ENCODE measurements at places on chromosomes 7 and 10. TPM values are rescaled to one million over a fixed set of nuclear protein-coding genes. Genes with fewer than 3 reads are reported as not detected.

DNA sequence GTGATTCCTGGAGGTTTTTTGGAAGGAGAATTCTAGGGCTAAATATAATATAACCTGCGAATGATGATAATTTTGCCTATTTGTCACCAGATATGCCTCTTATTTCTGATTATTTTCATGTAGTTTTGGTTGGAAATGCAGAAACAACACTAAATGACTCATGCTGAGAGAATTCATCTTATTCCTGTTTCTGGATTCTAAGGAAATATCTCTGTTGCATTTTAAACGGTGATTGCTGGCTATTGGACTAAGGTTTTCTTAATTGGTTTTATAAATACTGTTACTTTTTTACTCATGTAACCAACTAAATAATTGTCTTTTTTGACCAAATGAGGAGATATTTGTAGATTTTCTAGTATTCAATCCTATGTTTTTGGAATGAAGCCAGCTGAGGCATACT, 204.9 kb upstream of the NPSR1 start:
- peak; percentile 63 for DNase-seq
- H3K4me1 ChIP-seq: peaks cover 25% of the 10 kb centered on the region
- no peaks in the 10 kb centered on the region for H3K27me3 ChIP-seq
- no peak overlapping the region for H3K27ac ChIP-seq
- H3K4me3 ChIP-seq: no peak overlapping the region

DNA sequence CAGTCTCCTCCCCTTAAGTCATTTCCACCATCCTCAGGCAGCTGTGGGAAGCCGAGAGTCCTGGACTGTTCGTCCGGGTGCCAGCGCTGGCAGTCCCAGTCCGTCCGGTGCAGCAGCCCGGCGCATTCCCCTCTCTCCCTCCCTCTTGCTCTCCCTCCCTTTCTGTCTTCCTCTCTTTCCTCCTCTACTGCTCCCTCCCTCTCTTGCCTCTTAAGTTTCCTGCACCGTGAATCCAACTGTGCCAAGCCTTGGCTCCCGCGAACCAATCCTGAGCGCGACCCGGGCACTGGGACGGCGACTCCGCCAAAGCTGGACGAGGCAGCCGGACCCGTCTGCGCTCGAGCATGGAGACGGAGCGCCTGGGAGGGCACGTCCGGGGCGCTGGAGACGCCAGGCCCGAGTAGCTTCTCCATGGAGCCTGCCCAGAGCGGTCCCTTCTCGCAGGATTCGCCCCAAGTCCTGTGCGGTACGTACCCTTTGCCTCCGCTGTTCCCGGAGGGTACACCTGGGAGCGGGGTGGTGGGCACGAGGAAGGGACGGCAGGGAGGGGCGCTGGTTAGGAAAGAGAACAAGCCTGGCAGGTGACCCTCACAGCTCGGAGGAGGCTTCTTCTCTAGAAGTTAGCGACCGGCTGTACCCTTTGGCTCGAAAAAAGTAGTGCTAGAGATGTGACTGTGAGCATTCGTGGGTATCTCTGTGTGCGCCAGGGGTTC, 1.0 kb downstream of the NXPH1 start:
- H3K36me3 ChIP-seq: no peaks in the 10 kb centered on the region
- H3K27me3 ChIP-seq: peaks cover 52% of the 10 kb centered on the region
- H3K4me3 ChIP-seq: no peak overlapping the region
- H3K4me1 ChIP-seq: no peaks in the 10 kb centered on the region
- DNase-seq: no peak

GRCh38 chr7:43735403-43735801, 6.1 kb upstream of the COA1 start:
- no peak overlapping the region for H3K27ac ChIP-seq
- no peak overlapping the region for H3K4me3 ChIP-seq
- no peaks in the 10 kb centered on the region for H3K27me3 ChIP-seq

DNA sequence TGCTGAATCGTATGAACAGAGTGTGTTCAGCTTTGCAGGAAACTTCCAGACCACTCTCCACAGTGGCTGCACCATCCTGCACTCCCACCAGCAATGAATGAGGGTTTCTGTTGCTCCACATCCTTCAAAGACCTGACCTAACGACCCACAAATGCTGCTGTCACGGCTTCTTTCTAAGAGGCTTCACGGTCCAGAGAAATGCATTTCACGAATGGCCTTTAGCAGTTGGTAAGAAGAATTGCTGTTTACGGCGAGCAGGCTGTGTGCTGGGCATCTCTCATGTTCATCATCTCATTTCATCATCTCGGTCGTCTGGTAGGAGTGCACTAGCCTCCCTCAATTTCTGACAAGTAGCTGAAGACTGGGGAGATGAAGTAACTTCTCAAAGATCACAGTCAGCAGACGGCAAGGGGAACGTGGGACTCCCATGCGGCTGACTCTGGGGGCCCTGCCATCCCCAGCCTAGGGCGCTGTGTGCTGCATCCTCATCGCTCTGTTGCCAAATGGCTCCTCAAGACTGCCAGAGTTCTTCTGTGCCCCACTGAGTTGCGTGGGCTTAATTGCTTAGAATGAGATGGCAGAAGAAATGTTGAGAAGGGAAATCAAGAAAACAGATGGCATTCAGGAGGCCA, 72.9 kb downstream of the ADARB2 start:
- H3K27me3 ChIP-seq: no peaks in the 10 kb centered on the region
- no peak overlapping the region for H3K4me3 ChIP-seq
- H3K36me3 ChIP-seq: no peaks in the 10 kb centered on the region

Gene RNF32
- 1.1 TPM for total RNA-seq

GRCh38 chr10:49144058-49144720, 10.4 kb upstream of the FAM170B start:
- no peak overlapping the region for H3K4me3 ChIP-seq
- no peaks in the 10 kb centered on the region for H3K36me3 ChIP-seq
- H3K27me3 ChIP-seq: no peaks in the 10 kb centered on the region
- DNase-seq: peak; percentile 61

Gene ZNF117
- total RNA-seq: 2.8 TPM

GRCh38 chr10:10663622-10664021, 354.1 kb upstream of the CELF2 start:
- H3K36me3 ChIP-seq: no peaks in the 10 kb centered on the region
- 0 out of 2 replicates have a peak, but pooled peaks cover 4% of the 10 kb centered on the region for H3K27me3 ChIP-seq
- H3K27ac ChIP-seq: no peak overlapping the region
- DNase-seq: no peak

- no peak overlapping the region for H3K4me3 ChIP-seq
- no peak overlapping the region for H3K27ac ChIP-seq
- H3K36me3 ChIP-seq: no peaks in the 10 kb centered on the region
- peaks cover 22% of the 10 kb centered on the region for H3K4me1 ChIP-seq
- DNase-seq: no peak
Measured at GRCh38 chr10:111130471-111130870, 53.6 kb downstream of the ADRA2A start.

DNA sequence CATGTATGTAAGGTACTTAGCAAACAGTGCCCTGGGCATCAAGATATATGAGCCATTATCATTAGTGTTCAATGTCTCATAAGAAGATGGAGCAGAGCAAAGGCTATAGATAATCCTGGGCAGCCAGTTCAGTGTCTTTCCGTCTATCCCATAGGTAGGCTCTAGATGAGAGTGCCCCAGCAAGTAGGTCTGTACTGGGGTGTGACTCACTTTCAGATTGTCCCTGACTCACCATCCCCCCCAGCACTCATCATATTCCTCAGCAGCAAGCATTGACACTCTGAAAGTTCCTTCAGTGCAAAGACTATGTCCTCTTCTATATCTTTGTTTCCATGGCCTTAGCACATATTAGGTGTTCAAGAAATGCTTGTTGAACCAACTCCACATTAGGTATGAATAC, 20.0 kb upstream of the FAM204A start:
- 0 out of 2 replicates have a peak, but pooled peaks cover 7% of the 10 kb centered on the region for H3K27me3 ChIP-seq
- no peaks in the 10 kb centered on the region for H3K36me3 ChIP-seq
- H3K4me3 ChIP-seq: no peak overlapping the region

GRCh38 chr7:130941322-130942210, 207.6 kb upstream of the KLF14 start:
- H3K4me1 ChIP-seq: peaks cover 90% of the 10 kb centered on the region
- peak overlapping the region; percentile 67 for H3K27ac ChIP-seq
- H3K36me3 ChIP-seq: peaks cover 49% of the 10 kb centered on the region
- H3K4me3 ChIP-seq: no peak overlapping the region

Gene ATG9B
- total RNA-seq: not detected

- no peaks in the 10 kb centered on the region for H3K27me3 ChIP-seq
- H3K4me1 ChIP-seq: no peaks in the 10 kb centered on the region
- H3K4me3 ChIP-seq: no peak overlapping the region
- H3K27ac ChIP-seq: no peak overlapping the region
Measured at GRCh38 chr10:120819366-120819765, 31.8 kb upstream of the WDR11 start.

Gene CPEB3
- total RNA-seq: 1.1 TPM

Gene ZFAND4
- 8.1 TPM for total RNA-seq

DNA sequence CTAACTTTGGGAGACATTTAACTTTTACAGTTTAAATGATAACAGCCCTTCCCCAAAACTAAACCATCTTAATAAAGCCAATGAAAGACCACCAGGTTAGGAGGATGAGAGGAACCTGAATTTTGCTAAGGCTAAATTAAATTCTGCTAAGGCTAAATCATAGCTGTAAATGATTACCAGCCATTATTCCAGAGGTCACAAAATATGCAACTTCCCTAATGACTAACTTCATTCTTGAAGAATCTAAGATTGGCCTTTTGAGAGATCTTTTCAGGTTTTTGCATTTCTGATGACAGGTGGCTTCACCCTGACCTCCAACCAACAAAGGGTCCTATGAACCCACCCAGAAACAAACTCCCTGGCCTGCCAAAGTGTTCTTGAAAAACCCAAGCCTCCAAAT, 373.3 kb downstream of the IPMK start:
- H3K27me3 ChIP-seq: no peaks in the 10 kb centered on the region
- no peaks in the 10 kb centered on the region for H3K4me1 ChIP-seq
- no peaks in the 10 kb centered on the region for H3K36me3 ChIP-seq
- H3K27ac ChIP-seq: no peak overlapping the region

DNA sequence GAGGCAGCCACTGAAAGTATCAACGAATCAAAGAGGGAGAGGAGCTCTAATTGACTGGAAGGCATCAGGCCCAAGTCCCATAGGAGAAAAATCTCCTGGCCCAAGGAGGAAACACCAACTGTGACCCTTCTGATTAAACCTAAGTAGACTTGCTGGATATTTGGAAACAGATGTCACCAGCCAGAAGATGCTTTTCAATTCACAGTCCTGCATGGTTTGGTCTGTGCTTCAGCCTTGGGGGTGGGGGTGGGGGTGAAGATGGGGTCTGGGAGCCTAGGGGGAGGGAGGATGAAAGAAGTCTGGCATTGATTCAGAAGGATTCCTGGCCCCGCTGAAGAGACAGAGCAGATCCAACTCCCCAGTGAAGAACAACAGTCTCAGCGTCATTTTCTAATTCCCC, 623.7 kb downstream of the PARD3 start:
- no peaks in the 10 kb centered on the region for H3K36me3 ChIP-seq
- H3K27ac ChIP-seq: no peak overlapping the region
- H3K27me3 ChIP-seq: no peaks in the 10 kb centered on the region
- no peaks in the 10 kb centered on the region for H3K4me1 ChIP-seq
- no peak overlapping the region for H3K4me3 ChIP-seq

- H3K27me3 ChIP-seq: no peaks in the 10 kb centered on the region
- no peaks in the 10 kb centered on the region for H3K4me1 ChIP-seq
- no peak overlapping the region for H3K4me3 ChIP-seq
- no peak overlapping the region for H3K27ac ChIP-seq
Measured at GRCh38 chr7:98559958-98560357, 57.1 kb upstream of the NPTX2 start.

Gene AKR1C8
- not detected for total RNA-seq

Gene GIMAP4
- total RNA-seq: not detected

GRCh38 chr7:106717955-106718871, 57.3 kb upstream of the CCDC71L start:
- H3K4me3 ChIP-seq: no peak overlapping the region
- H3K36me3 ChIP-seq: no peaks in the 10 kb centered on the region
- DNase-seq: peak; percentile 99
- H3K27me3 ChIP-seq: no peaks in the 10 kb centered on the region

- no peak overlapping the region for H3K27ac ChIP-seq
- no peaks in the 10 kb centered on the region for H3K4me1 ChIP-seq
- H3K4me3 ChIP-seq: no peak overlapping the region
- H3K27me3 ChIP-seq: no peaks in the 10 kb centered on the region
- no peak for DNase-seq
Measured at GRCh38 chr7:5223646-5224340, 33.8 kb downstream of the WIPI2 start.

DNA sequence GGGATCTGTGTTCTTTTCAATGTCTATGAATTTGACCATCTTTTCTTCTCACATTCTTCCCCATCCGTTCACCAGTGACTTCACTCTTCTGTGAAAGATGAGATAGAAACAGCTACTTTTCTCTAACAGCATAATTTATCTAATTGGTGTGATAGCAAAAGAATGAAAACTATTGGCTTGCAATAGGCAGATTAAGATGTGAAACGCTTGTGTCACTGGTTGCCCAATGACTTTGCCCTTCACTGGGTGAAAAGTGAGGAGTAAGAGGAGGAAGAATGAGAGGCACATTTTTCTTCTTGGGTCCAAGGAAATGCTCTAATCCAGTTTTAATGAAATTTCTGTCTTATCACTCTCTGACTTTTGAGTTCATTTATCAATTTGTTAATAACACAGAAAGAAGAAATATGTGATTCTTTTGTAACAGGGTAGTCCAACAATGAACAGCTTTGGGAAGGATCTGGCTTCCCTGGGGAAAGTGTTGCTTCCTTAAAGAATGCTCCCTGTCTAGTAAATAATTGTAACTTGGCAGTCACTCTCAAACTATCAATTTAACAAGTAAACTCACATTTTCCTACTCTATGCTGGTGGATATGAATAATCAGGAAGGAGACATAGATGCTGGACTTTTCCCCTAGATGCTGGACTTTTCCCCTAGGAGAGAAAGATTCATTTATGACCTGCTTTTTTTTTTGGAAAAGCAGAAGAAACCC, 35.1 kb downstream of the BET1 start:
- peaks cover 23% of the 10 kb centered on the region for H3K4me1 ChIP-seq
- DNase-seq: peak; percentile 46
- H3K36me3 ChIP-seq: no peaks in the 10 kb centered on the region
- no peak overlapping the region for H3K4me3 ChIP-seq
- no peak overlapping the region for H3K27ac ChIP-seq

DNA sequence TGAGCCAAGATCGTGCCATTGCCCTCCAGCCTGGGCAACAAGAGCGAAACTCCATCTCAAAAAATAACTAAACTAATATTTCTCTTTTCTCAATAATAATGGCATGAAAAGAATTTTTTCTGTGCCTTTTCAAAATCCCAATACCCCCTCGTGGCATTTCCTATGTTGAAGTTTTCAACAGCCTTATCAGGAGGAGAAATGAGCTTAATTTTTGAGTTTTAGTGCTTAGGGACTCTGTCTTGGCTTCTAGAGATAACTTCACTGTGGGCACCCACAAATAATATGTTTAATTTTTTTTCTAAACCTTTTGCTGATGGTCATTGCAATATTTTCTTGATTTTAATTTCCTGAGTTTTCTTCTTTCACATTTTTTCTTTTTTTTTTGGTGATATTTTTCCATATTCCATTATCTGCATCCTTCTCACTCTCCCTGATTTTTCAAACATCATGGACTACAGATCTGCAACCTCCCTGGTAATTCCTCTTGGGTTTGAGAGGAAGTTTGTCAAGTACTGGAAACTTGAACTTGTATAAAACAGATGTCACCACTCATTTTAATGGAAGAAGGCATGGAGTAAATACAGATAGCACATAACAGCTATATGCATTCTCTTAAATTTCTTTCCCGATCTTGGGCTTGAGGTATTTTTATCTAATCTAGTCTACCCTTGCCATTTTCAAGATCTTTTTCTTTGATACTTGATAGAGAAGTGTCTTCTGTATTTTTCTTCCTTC, 84.0 kb downstream of the KAT6B start:
- H3K4me1 ChIP-seq: 0 out of 2 replicates have a peak, but pooled peaks cover 7% of the 10 kb centered on the region
- H3K27ac ChIP-seq: no peak overlapping the region

Gene LIPJ
- total RNA-seq: not detected
